ENCODE measurements at places on chromosomes 11 and 22. TPM values are rescaled to one million over a fixed set of nuclear protein-coding genes. Genes with fewer than 3 reads are reported as not detected.

The SLC22A25 gene
- total RNA-seq = not detected

GRCh38 chr11:86159581-86159891, 85.0 kb upstream of the EED start:
- H3K27ac ChIP-seq = no peak overlapping the region
- DNase-seq = no peak
- H3K36me3 ChIP-seq = no peaks in the 10 kb centered on the region
- no peak overlapping the region for H3K4me3 ChIP-seq

The RBMXL2 gene
- total RNA-seq = not detected

DNA sequence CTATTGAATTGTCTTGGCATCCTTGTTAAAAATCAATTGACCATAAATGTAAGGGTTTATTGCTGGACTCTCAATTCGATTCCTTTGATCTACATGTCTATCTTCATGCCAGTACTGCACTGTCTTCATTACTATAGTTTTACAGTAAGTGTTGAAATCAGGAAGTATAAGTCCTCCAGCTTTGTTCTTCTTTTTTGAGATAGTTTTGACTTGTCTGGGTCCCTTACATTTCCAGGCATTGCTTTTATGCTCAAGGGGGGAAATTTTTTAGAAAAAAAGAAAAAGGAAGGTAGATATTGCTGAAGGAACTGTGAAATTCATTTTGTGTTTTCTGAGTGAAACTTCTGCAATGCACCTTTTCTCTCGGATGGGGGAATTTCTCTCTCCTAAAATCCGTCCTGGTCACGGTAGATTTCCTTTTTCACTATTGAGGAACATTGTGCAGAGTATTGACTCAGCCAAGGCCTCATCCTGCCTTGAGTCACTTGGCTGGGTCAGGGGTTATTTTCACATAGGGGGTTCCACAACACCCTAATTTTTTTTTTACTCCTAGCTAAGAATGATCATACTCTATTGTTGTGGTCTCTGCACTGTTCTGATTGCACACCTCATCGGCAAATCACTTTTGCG, 2.8 kb upstream of the ACER3 start:
- H3K27me3 ChIP-seq = no peaks in the 10 kb centered on the region
- no peak overlapping the region for H3K27ac ChIP-seq
- H3K4me3 ChIP-seq = no peak overlapping the region
- DNase-seq = no peak
- H3K36me3 ChIP-seq = no peaks in the 10 kb centered on the region

GRCh38 chr11:117584056-117584830, 212.8 kb downstream of the DSCAML1 start:
- H3K27ac ChIP-seq = no peak overlapping the region
- DNase-seq = peak; percentile 38
- no peaks in the 10 kb centered on the region for H3K27me3 ChIP-seq
- H3K36me3 ChIP-seq = no peaks in the 10 kb centered on the region

GRCh38 chr11:1447845-1448825, 38.4 kb downstream of the MOB2 start:
- H3K36me3 ChIP-seq = no peaks in the 10 kb centered on the region
- no peak overlapping the region for H3K27ac ChIP-seq
- no peak overlapping the region for H3K4me3 ChIP-seq
- H3K4me1 ChIP-seq = peaks cover 4% of the 10 kb centered on the region
- no peak for DNase-seq

Measured in sigmoid colon (tissue), 7 donors.